ENCODE measurements at places on chromosomes 6 and 20.

DNA sequence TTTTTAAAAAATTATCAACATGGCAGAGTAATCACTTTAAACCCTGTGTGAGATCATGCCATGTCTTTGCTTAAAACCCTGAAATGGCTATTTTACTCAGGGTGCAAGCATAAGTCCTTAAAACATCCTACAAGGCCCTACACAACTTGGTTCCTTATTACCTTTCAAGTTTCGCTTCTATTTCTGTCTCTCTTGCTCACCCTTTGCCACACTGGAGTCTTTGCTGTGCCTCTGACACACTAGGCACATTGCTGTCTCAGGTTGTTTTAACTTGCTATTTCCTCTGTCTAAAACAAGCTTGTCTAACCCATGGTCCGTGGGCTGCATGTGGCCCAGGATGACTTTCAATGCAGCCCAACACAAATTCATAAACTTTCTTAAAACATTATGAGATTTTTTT lies 55.6 kb downstream of the KIAA0408 start:
- ATAC-seq = no peak

DNA sequence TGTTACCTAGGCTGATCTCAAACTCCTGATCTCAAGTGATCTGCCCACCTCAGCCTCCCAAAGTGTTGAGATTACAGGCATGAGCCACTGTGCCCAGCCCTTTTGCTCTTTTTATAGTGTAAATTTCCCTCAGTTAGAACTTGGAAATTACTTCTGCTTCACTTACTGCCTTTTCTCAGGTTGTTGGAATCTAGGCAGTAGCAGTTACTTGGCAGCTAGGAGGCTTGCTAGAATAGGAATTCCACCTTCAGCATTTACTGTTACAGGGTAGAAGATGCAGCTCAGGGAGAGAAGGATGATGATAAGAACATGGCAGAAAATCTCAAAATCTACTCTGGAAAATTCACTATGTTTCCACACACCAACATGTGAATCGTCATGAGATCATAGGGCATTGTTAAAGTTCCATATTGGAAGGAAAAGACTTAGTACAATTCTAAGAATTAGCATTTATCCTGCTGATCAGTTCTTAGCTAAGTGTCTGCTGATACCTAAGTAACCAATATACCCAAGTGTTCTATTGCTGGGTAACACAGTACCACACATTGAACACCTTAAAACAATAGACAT lies 182.2 kb downstream of the SLC16A10 start:
- ATAC-seq = no peak

- no peak for ATAC-seq
Measured at GRCh38 chr6:167501831-167502385, 177.0 kb downstream of the TTLL2 start.

DNA sequence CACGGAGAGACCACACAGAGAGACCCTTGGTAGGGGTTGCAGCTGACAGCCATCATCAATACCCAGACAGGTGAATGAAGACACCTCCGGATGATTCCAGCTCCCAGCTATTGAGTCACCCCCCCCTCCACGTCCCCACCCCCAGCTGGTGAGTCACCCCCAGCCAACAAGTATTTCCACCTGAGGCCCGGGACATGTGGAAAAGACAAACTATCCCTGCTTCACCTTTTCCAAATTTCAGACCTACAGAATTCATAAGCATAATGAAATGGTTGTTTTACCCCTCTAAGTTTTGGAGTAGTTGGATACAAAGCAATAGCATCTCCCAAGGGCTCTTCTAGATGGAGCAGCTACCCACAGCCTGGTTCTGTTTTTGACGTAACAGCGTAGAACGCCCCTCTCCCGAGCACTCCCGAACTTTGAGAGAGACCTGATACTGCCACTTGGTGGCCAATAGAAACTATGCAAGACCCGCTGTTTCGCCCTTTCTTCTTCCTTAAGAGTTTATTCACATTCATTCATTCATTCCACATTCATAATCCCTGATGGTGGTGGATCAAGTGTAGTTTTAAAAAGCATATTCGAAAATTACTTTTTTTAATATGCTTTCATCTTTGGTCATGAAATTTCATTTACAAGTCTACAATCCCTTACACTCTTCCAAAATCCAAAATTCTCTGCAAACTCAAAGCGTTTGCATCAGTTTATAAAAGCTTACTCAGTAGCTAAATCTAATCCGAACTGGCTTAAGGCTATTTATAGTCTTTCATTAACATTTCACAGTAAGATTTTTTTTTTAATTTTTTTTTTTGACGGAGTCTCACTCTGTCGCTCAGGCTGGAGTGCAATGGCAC lies 15.1 kb upstream of the PPP1R16B start:
- peak; percentile 78 for ATAC-seq

DNA sequence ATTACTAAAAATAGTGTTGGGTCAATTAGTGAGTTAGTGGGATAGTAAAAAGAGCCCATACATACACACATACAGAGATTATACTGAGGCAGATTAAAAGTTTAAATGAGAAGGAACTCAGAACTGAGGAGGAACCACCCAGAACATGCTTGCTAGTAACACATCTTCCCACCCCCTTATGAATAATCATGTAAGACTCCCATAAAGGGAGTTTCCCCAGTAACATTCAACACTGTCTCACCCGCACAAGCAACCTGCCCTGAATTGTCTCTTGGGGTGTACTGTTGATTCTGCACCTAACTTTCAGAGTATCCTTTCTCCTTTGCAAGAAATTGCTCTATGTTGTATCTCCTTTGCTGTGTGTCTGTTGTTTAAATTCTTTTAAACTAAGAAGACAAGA lies 11.1 kb upstream of the HLA-DQB2 start:
- no peak for ATAC-seq

- ATAC-seq = peak; percentile 91
Measured at GRCh38 chr6:35663447-35664235, 25.1 kb downstream of the FKBP5 start.

DNA sequence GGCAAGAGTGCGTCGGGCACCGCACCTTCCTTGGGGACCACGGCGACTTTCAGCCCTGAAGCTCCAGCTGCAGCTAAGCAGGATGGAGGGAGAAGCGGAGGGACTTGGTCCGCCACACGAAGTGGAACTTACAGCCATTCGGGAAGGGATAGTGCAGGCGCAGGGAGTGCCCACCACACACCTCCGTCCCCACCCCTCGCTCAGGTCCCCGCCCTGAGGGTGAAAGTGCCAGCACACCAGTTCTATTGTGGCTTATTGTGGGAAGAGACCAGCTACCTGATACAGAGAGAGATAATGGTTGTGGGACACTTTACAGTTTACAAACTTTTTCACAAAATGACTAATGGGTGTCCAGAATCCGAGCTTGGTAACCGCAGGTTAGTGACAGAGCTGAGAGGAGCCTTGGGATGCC lies 76.1 kb downstream of the IRF4 start:
- ATAC-seq = no peak

DNA sequence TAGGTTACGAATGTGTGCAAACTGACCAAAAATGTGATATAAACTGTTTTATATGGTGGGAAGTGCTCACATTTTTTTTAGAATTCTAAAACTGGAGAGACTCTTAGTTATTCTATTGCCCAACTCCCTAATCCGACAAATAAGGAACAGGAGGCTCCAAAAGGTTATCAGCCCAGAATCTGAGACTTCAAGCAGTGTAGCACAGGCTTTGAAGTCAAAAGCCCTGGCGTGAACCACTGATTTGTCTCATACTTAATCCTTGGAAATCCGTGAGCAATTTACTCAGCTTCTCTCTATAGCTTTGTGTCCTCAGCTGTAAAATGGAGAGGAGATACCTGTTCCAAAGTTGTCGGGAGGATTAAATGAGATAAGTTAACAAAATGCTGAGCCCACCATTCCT lies 368.8 kb upstream of the SASH1 start:
- no peak for ATAC-seq

DNA sequence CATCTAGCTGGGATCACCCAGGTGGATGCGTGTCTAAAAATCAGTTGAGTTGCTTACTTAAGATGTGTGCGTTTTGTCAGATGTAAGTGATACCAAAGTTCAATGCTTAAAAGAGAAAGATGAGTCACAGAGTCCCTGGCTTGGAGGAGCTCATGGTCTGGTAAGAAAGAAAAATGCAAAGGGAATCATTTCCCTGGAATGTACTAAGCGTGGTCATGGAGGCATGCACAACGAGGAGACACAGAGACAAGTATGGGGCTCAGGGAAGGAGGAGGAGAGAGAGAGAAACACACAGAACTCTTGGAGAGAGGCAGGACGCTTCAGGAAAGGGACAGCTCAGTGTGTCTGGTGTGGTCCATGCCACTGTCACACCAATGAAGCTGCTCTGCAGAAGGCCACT lies 186.9 kb upstream of the GMDS start:
- peak; percentile 98 for ATAC-seq

DNA sequence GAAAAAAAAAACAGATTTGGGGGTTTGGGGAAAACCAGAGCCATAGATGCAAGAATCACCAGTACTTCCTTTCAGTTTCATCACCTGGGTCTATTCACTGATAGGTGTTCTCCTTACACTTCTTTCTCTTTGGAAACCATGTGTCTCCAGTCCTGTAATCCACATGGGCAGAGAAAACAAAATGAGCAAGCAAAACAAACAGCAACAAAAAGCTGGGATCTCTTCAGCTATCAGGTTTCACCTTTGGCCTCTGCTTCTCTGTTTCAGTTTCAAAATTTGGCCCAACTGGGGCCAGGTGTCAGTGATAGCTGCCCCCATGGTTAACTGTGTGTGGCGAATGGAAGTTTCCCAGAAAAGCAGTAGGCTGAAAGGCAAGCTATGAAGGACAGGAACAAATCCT lies 220.0 kb upstream of the THBS2 start:
- no peak for ATAC-seq

DNA sequence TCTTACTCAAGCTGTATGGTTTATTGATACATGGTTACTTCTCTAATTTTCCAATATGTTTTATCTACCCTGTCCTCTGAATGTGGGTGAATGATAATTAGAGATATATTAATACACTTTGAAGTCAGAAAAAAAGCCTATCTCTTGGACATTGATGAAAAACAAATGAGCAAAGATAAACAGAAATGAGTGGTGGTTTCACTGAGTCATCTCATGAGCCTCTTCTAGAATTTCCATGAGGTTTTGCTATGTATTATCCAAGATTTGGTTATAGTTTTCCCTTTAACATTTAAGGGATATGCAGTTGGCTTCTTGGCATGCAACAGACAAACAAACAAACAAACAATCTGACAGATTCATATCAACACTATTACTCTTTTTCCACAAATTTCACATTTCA lies 586.8 kb downstream of the RFPL4B start:
- no peak for ATAC-seq

- ATAC-seq = no peak
Measured at GRCh38 chr6:903761-904160, 210.8 kb upstream of the EXOC2 start.

DNA sequence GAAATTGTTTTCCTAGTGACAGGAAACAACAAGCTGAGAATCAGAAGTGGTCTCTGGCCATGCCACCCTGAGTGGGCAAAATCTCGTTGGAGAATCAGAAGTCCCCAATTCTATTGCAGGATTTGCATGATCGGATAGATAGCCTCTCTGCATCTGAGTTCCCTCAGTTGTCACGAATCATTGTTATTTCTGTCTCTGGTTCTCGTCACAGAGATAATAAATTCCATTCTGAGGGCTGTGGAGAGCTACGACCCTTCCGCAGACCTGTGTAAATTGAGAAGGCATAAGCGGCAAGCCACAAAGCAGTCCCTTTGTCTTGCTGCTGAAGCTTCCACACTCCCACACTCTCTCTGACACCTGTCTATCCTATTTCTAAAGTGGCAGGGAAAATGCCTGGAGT lies 102.4 kb upstream of the CNR1 start:
- ATAC-seq = no peak

- ATAC-seq = no peak
Measured at GRCh38 chr6:169131390-169131789, 122.3 kb downstream of the THBS2 start.

DNA sequence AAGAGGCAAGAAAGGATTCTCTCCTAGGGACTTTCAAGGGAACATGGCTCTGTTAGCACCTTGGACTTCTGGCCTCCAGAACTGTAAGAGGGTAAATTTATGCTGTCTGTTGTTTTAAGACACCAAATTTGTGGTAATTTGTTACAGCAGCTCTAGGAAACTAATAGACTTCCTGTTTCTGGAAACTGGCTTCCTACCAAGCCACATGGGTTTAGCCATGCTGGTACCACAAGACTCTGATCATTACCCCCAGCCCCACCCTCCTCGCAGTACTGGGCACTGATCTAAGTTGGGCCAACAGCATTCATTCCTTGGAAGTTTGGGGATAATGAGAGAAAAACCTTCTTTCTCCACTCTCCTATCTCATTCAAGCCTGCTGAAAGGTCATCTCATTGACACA lies 109.5 kb upstream of the SMLR1 start:
- no peak for ATAC-seq

GRCh38 chr20:38136421-38137245 lies 28.4 kb downstream of the TGM2 start:
- no peak for ATAC-seq

Data from SK-N-SH treated with all-trans-retinoic acid at 6 μM for 48 hours (cell line).